Hematopoietic multipotent progenitor cell treated with erythropoietin and hydrocortisone succinate and interleukin-3 and kit ligand, for 8 days (in vitro differentiated cells): ENCODE measurements at places on chromosomes 16 and 17.
A peak's percentile ranks its signal among the peaks of the same experiment; 100 is the strongest.

DNA sequence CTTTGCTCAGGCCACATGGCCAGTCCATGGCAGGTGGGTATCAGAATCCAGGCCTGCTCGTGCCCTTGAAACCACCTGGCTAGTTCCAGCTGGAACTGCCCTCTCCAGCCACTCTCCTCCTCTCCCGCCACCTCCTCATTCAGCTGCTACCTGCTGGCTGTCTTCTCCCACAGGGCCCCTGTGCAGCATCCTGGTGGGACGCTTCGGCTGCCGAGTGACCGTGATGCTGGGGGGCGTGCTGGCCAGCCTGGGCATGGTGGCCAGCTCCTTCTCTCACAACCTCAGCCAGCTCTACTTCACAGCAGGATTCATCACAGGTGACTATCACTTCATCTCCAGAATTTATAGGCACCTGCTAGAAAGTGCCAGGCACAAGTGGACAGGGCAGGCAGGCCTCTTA is 10.1 kb downstream of the SLC16A5 start:
- no peak for DNase-seq

DNA sequence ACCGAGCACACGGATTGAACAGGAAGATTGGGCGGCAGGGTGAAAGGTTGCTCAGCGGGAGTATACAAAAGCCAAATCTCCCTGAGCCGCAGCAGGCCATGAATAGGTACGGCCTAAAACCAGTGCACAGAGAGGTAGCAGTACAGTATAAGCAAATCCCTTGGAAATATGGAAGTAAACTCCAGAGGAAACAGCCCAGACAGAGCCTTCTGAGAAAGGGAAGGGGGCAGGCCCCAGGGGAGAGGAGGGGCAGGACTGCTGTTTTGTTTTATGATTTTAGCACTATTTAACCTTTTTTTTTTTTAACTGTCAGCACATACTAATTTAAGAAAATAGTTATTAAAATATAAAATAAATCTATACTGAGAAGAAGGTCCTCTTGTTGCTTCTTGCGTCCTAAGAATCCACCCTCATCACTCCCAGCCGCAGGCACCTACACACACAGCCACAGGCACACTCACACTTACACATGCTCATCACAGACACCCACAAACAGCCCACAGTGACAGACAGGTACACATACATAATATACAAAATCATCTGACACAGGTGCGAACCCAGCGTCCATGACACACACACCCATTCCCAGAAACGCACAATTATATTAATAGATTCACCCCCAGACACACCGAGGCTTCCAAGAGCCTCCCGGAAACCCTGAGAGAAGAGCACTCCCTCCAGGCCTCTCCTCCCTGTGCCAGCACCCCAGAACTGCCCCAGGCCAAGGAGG is 12.8 kb downstream of the PLXDC1 start:
- no peak for DNase-seq

GRCh38 chr16:74480150-74481029 is 59.1 kb upstream of the CLEC18B start:
- DNase-seq: no peak

GRCh38 chr17:16969931-16970906 is 1.7 kb downstream of the TNFRSF13B start:
- no peak for DNase-seq

- peak; percentile 23 for DNase-seq
Observed at GRCh38 chr17:20896153-20896649, 146.6 kb downstream of the USP22 start.

- DNase-seq: no peak
Observed at GRCh38 chr17:75803883-75804282, 19.3 kb downstream of the UNK start.

DNA sequence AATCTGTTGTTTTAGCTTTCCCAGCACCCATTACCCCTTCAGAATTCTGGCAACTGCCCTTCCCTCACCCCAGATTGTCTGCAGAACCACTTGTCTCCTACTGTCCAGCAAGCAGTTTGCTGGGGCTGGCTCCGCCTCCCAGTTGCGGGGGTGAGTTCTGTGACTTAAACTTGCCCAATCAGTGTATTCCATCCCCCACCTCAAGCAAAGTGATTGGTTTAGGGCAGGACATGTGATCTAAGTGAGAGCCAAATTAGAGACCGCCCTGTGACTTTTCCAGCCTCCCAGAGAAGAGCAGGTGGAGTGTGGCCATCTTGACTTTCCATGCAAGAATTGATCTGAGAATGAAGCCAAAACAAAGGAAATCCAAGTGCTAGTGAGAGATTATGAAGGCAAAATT is 22.7 kb upstream of the SRCIN1 start:
- DNase-seq: peak; percentile 36

DNA sequence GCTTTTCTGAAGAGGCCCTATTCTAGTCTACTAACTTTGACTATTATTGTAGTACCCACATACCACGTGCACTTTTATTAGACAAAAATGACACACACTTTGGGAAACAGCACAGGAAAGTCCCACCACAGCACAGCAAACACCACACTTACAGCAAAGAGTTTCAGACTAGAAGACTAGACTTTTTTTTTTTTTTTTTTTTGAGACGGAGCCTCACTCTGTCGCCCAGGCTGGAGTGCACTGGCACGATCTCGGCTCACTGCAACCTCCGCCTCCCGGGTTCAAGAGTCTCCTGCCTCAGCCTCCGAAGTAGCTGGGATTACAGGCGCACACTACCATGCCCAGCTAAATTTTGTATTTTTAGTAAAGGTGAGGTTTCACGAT is 20.1 kb downstream of the YWHAE start:
- no peak for DNase-seq

DNA sequence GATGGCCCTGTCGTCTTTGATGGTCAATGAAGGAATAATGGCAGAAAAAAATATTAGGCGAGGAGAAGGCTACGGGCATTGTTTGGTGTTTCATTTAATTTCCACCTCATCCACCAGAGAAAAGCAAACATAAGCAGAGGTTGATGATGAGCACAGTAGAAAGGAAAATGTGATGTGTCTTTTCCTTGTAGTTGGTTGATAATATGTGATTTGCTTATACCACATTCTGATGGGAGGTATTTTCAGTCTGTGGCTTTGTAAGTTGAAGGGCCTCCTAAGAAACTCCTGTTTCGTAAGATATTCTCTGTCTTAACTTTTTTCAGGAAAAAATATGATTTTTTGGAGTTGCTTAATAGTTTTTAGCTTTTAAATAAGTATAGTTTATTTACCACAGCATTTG is 215.7 kb downstream of the PRKCA start:
- no peak for DNase-seq

DNA sequence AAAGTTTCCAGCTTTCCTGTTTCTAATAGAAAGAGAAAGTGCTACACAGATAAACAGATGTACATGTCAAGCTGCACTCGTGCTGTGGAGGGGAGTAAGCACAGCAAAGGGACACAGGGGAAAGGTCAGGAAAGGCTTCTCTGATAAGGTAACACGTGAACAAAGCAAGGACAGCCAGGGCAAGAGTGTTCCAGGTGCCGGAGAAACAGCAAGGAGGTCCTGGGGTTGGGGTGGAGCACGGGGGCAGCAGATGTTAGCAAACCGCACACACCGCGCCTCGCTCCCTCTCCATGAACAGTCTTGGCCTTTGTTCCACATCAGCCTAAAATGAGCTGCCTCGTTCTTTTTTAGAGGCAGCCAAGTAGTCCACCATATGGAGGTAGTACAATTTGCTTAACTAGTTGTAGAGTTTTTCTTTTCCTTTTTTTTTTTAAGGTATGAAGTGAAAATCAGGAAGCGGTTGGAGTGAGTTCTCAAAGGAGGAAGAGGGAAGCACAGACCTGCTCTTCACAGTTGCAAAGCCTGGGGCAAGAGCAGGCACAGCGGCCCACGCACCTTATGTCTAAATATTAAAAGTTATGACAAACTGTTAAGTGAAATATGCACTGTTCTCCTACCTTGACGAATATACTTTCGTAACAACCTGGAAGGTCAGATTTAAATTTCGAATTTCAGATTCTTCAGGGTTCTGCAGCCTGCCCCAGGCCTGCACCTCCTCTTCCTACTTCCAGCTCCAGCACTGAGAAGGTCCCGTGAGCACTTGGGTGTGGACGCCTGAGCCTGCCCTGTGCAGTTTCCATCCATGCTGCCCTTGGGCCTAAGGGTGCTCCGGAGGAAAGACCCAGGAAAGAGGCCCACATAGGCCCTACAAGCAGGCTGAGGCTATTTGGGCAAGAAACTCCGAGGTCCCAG is 41.5 kb upstream of the RPH3AL start:
- DNase-seq: no peak

DNA sequence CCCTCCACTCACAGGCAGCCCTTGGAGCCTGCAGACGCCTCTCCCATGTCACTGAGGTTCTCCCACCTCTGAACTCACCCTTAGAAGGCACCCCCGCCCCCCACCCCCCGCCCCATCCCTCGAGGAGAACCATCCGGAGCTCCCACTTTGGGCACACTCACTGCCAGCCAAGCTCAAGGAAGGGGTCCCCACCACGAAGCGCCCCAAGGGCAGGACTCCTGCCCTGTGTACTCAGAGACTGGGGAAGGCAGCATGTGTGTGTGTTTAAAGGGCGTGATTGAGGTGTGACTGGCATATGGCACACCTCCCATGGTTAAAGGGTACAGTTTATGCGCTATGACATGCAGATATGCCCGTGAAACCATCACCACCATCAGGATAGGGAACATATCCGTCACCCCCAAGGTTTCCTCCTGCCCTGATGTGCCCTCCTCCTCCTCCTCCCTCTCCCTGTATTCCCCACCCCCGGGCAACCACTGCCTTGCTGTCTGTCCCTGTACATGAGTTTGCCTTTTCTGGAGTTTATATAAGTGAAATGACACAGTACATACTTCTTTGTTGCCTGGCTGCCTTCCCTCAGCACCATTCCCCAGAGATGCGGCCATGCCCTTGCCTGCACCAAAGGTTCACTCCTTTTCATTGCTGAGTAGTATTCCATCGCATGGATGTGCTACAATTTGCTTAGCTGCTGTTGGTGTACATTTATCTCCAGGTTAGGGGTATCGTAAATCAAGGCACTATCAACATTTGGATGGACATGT is 14.0 kb upstream of the RBFOX3 start:
- no peak for DNase-seq

- DNase-seq: no peak
Observed at GRCh38 chr16:55184052-55184451, 140.0 kb upstream of the IRX6 start.

- no peak for DNase-seq
Observed at GRCh38 chr16:11379420-11379819, 34.2 kb downstream of the RMI2 start.
